ENCODE measurements at places on chromosomes 2 and 18. TPM values are rescaled to one million over a fixed set of nuclear protein-coding genes. Genes with fewer than 3 reads are reported as not detected.

DNA sequence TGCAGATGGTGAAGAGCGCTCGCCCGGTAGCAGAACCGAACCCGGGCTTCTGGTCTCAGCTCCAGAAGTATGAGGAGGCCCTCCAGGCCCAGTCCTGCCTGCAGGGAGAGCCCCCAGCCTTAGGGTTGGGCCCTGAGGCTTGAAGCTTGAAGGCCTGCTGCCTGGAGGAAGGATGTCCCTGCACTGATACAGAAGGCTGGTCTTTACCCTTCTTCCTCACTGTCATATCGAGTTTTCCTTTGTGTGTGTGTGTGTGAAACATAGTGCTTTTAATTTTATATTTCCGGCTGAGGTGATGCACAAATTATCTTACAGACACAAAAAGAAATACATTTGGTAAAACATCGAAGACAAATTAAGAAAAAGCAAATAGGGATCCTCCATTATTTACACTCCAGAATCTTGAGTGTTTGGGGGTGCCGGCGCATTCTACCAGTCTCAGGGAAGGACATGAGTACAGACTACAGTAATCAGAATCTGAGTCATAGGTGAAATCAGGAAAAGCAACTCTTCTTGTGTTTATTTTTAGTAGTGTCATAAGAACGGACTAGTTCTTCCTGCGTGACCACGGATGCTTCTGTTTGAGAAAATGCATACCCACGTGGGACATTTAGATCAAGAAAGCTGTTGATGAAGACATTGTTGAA is 1.3 kb downstream of the DUSP28 start:
- DNase-seq = peak; percentile 83

Gene DHX57
- 13.9 TPM for total RNA-seq

Gene RAPGEF4
- total RNA-seq = 2.2 TPM

DNA sequence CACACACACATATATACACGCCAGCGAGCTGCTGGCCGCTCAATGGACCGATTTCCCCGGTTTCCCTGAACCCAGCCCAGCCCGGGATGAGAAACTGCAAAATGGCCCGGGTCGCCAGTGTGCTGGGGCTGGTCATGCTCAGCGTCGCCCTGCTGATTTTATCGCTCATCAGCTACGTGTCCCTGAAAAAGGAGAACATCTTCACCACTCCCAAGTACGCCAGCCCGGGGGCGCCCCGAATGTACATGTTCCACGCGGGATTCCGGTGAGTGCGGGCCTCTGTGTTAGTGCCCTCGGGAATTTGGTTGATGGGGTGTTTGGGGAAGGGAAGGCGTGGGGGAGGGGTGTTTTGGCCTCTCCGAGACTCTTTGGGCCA is 392 bp downstream of the ST8SIA3 start:
- no peak for DNase-seq

Gene IL1RN
- not detected for total RNA-seq

DNA sequence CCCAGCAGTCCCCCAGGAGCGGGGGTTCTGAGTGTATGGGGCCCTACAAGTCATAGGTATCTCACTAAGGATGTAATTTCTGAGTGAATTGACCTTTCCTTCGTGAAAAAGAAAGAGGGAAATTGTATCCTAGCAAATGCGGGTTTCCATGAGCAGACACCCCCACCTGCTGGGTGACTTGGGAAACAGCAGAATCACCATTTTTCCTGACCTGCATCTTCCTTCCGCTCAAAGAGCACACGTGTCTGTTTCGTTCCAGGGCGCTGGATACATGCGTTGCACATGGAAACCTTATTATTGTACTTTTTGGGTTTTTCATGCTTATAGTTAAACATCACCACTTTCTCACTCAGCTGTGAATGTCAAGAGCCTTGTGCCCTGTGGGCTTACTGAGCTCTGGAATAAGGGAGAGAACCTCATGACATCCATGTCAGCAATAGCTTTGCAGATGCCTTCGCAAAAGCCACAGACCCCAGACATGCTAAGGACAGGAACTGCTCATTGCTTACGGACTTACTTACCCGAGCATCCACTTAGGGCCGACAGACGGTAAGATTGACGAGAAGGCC is 132.8 kb downstream of the TPO start:
- peak; percentile 78 for DNase-seq

Gene PARD3B
- total RNA-seq = 8.1 TPM

DNA sequence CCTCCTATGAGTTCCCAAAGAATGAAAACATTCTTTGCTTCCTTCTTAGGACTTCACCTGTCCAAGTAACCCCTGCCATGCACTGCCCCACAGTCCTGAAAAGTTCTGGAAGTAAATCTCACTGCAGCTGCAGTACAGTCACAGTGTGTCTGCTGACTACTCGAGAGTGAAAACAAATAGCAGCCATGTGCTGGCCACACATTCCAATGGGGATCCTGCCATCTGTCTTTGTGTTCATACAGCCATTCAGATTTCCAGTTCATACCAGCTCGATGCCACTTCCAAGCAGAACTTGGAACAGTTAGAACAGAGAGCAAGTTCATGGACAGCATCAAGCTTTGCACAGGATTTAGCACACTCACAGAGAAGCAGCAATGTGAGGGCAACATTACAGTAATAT is 629.9 kb upstream of the ACVR2A start:
- DNase-seq = no peak

DNA sequence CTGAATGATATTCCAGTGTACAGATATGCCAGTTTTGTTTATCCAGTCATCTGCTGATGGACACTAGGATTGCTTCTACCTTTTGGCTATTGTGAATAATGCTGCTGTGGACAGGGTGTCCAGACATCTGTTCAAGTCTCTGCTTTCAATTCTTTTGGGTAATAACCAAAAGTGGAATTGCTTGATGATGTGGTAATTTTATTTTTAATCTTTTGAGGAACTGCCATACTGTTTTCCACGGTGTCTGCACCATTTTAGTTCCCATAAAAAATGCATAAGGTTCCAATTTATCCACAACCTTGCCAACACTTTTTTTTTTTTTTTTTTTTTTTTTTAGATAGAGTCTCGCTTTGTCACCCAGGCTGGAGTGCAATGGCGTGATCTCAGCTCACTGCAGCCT is 141.9 kb upstream of the REV1 start:
- DNase-seq = no peak

- no peak for DNase-seq
These were observed 22.4 kb downstream of the HRH4 start for GRCh38 chr18:24482821-24483220.

Gene PPP1R1C
- total RNA-seq = not detected

- DNase-seq = no peak
These were observed 3.1 kb upstream of the INPP5D start for GRCh38 chr2:233056961-233057605.

Gene NPC1
- total RNA-seq = 28.7 TPM

DNA sequence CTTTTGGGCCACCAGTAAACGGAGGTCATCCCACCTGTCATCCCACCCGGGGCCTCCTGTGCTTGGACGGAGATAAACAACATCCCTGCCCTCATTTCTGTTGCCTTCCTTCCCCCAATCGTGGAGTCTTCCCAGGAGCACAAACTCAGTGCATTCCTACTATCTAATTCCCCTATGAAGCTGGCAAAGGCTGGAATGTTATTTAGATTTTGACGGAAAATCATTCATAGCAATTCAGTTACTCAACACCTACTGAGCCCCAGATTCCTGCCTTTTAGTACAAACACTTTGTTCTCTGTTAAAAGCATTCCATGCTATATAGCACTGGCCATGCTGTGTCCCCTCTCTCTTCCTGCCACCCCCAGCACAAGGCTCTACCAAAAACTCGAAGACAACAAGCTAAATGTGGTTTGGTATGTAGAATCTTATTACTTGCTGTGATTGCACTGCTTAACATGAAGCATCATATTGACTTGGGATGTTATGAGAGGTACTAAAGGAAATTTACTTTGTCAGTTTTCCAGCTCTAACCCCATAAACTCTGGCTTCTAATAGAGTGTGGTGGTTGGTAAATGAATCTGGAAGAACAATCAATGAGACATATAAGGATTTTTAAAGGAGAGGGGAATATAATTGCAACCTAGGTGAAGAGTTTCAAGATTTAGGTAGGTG is 32.3 kb upstream of the IMPA2 start:
- DNase-seq = peak; percentile 55

DNA sequence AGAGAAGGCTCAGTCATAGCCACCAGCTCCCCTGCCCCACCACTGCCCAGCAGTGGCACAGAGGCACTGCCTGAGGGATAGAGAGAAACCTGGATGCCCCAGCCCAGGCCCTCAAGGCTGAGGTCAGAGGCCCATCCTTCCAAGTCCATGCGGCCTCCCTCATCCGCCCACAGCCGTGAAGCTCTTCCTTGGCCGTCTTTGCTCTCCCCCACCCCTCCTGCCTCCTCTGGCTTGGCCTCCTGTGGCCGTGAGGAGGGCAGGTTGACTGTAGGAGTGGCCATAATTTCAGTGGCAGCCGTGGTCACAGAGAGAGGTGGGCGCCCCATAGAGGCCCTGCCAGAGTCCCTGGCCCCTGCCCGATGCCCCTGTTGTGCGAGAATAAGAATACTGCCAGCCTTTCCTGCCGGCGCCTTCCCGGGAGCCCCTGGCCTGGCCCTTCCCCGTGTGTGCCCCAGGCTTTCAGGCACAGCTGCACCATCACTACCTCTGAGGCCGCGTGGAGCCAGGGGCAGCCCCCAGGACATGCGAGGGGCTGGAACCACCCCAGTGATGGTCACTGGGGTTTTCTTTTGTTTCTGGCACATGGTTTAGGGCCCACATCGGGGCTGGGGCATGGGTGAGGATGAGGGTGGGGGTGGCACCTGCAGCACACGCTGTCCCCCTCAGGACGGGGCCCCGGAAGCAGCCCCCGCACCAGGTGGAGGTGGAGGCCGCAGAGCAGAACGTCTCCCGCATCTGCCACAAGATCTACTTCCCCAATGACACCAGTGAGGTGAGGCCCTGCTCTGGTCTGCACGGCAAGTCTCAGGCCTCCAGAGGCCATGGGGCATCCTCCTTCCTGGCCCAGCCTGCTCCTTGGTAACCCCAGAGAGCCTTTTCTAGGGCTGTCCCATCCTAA is 13.1 kb upstream of the GPR17 start:
- no peak for DNase-seq
